Right atrium auricular region (tissue), 2 donors: ENCODE measurements at places on chromosomes 16 and 17. TPM values are rescaled to one million over a fixed set of nuclear protein-coding genes. Genes with fewer than 3 reads are reported as not detected.

The TEX19 gene
- not detected for total RNA-seq

The KRT27 gene
- not detected for total RNA-seq

The P2RX1 gene
- total RNA-seq: 0.85 TPM

The KRT23 gene
- not detected for total RNA-seq

The CCL18 gene
- total RNA-seq: 3.6 TPM

The GRAP gene
- total RNA-seq: 5.6 TPM

The GDPD3 gene
- 1.7 TPM for total RNA-seq

The C16orf54 gene
- total RNA-seq: 0.52 TPM

The SPATA22 gene
- total RNA-seq: 1.8 TPM

The KRT31 gene
- not detected for total RNA-seq

The NKD1 gene
- total RNA-seq: 3.0 TPM

- DNase-seq: no peak
These were observed 8.8 kb downstream of the MLYCD start for GRCh38 chr16:83907631-83908250.

GRCh38 chr17:6830383-6830986 lies 1.0 kb downstream of the TEKT1 start:
- DNase-seq: no peak

DNA sequence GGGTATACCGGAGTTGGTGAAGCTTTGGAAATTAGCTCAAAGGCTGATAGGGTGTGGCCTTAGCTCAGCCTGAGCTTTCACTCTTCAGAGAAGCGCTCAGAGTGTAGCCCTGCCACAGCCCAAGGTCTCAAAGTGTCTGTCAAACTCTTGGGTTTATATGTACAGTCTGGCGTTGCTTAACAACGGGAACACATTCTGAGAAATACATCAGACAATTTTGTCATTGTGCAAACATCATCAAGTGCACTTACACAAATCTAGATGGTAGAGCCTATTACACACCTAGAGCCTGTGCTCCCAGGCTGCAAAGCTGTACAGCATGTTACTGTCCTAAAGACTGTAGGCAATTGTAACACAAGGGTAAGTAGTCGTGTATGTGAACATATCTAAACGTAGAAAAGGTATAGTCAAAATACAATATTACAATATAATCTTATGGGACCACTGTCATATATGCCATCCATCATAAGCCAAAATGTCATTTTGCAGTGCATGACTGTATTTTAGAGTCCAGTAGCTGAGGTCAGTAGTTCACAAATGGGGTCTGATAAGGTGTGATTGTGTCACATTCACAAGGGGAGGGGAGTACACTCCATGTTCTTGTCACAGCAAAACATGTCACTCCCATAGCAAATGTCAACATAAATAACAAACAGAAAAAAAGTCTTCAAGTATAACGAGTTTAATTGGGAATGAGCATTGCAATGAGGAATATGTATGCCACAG lies 20.6 kb downstream of the CHAD start:
- no peak for DNase-seq

- DNase-seq: no peak
These were observed 18.0 kb upstream of the ZC3H18 start for GRCh38 chr16:88552166-88552565.

DNA sequence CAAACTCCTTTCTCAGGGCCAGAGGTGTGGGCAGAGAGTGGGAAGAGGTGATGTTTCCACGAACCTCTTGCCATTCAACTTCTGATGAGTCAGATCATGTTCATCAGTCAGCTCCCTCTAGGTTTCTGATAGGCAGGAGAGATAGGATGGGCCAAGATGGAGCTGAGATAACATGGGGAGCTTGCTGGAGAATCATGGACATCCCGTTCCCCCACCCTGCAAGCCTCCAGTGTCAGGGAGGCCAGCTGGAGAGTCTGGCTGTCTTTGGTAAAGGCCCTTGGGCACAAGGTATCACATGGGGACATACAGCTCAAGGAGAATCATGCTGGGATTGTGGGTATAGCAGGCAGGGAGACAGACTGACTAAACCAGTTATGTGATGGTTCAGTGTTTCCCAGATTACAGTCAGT lies 136.0 kb upstream of the IRX3 start:
- DNase-seq: no peak

- no peak for DNase-seq
These were observed 18.6 kb upstream of the PITPNM3 start for GRCh38 chr17:6574687-6575595.

DNA sequence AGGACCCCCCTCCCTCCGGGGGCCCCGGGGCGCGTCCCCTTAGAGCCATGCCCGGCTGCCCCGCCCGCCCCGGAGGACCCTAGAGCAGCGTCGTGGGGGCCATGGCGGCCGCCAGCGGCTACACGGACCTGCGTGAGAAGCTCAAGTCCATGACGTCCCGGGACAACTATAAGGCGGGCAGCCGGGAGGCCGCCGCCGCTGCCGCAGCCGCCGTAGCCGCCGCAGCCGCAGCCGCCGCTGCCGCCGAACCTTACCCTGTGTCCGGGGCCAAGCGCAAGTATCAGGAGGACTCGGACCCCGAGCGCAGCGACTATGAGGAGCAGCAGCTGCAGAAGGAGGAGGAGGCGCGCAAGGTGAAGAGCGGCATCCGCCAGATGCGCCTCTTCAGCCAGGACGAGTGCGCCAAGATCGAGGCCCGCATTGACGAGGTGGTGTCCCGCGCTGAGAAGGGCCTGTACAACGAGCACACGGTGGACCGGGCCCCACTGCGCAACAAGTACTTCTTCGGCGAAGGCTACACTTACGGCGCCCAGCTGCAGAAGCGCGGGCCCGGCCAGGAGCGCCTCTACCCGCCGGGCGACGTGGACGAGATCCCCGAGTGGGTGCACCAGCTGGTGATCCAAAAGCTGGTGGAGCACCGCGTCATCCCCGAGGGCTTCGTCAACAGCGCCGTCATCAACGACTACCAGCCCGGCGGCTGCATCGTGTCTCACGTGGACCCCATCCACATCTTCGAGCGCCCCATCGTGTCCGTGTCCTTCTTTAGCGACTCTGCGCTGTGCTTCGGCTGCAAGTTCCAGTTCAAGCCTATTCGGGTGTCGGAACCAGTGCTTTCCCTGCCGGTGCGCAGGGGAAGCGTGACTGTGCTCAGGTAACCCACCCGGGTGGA lies 759 bp downstream of the ALKBH5 start:
- DNase-seq: peak; percentile 75

- no peak for DNase-seq
These were observed 1950.1 kb downstream of the TP53TG3F start for GRCh38 chr16:35409503-35409902.

- no peak for DNase-seq
These were observed 51.8 kb downstream of the PIMREG start for GRCh38 chr17:6496116-6496481.

DNA sequence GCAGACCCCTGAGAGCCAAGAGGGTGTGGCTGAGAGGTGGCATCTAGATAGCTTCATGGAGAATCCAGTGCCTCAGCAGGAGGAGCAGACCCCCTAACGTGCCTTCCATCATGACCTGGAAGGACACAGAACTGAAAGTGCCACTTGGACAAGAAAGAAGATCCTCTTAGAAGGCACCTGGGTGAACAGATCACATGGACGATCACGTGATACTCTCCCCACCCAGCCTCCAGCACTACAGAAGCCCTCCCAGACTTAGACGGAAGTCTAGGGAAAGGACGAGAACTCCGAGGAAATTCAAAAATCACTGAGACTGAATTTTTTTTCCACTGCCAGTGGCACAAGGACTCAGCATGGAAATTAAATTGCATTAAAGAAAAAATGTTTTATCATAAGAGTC lies 113.4 kb downstream of the MRM1 start:
- no peak for DNase-seq

- DNase-seq: no peak
These were observed 27.2 kb upstream of the WWOX start for GRCh38 chr16:78072275-78072674.

DNA sequence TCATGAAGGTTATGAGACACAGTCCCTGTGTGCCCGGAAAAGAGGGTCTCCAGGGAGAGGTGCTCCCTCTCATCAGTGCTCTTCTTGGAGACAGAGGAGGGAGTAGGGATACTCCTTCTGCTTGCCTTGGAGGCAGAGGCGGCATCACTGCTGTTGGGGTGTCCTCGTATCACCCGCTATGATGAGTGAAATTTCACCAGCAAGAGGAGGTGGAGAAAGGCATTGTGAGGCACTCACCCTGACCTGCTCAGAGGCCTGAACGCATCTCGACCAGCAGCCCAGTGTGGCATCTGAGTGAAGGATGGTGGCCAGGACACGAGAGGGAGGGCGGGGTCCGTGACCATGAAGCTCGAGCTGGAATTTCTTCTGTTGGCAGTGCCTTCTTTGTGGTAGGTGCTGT lies 222.1 kb upstream of the CHMP6 start:
- DNase-seq: no peak

- no peak for DNase-seq
These were observed 14.6 kb downstream of the HOXB1 start for GRCh38 chr17:48515925-48516900.

DNA sequence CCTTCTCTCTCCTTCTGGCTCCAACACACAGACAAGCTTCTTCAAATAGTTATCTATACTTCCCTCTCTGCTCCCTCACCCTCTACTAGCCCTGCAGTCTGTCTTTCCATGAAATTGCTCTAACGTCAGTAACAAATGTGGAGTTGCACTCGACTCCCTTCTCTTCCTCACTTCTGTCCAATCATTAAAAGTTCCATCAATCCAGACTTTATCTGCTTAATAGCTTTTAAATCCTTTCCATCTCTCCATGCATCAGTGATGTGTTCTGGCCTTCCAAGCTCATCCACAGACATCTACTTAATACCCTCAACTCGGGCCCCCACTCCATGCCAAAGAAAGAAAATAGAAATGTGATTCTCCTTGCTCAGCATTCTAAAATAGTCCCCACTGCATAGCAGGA lies 422.1 kb upstream of the CDH5 start:
- no peak for DNase-seq

DNA sequence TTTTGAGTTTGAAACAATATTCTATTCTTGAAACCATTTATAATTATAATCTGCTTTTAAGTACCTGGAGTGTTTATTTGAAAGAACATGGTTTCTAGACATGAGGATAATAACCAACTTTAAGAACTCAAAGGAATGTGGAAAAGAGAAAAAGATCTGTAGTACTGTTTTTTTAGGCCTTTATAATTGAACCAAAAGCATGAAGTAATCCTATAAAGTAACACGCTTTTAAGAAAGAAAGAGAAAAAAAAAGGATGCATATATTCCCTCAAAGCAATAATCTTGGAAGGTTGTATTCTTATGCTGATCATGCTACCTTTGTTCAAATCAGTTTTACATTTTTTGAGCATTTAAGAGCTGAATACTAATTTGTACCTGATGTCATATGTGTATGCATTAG lies 54.0 kb upstream of the RHBDL3 start:
- DNase-seq: no peak

DNA sequence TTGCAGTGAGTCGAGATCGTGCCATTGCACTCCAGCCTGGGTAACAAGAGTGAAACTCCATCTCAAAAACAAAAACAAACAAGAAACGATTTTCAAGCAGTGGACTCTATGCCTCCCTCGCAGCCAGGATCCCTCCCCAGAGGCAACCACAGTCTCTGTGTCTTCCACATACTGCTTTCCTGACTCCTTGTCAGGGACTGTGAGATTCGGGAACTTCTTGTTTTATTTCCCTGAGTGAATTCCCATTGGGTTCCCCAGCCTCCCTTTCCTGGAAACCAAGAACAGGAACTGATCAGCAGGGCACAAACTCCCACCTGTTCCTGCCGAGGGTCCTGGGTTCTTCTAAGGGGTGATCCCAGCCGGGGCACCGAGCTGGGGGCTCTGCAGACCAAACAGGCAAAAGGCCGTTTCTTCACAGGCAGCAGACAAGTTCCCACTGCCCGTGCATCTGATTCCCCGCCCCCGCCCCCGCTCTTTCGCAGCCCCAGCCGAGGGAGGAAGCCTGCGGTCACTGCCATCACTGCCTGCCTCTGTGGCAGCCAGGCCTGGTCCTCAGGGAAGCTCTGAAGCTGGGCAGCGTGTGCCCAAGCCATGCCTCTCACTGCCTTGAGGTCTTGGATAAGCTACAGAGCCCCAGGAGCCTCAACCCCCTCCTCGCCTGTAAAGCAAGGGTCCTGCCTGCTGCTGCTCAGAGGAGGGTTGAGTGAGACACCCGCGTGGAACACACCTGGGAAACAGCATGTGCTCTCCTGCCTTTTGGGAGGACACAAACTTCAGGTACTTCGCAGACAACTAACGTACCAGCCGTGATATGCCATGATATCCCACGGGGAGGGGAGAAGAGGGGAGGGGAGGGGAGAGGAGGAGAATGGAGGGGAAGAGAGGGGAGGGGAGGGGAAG lies 5.5 kb upstream of the PIEZO1 start:
- no peak for DNase-seq

DNA sequence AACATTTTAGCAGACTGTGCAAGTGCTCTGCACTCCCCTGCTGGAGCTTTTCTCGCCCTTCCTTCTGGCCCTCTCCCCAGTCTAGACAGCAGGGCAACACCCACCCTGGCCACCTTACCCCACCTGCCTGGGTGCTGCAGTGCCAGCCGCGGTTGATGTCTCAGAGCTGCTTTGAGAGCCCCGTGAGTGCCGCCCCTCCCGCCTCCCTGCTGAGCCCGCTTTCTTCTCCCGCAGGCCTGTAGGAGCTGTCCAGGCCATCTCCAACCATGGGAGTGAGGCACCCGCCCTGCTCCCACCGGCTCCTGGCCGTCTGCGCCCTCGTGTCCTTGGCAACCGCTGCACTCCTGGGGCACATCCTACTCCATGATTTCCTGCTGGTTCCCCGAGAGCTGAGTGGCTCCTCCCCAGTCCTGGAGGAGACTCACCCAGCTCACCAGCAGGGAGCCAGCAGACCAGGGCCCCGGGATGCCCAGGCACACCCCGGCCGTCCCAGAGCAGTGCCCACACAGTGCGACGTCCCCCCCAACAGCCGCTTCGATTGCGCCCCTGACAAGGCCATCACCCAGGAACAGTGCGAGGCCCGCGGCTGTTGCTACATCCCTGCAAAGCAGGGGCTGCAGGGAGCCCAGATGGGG lies 3.1 kb downstream of the GAA start:
- no peak for DNase-seq

DNA sequence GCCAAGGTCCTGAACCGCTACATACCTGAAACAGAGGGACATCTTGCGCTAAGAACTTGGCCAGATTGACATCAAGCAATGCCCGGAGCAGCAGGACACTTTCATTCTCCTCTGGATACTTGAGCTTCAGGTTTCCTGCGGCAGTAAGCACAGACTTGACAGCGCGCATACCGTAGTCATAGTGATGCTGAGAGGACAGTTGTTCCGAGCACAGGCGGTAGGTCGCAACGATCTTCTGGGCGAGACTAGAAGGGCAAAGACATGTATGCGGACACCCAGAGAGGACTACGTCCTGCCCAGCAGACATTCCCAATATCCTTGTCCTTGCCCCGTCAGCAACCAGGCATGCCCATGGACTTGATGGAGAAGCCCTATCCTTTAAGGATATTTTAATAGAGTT lies 112.9 kb downstream of the DNAH3 start:
- DNase-seq: no peak

DNA sequence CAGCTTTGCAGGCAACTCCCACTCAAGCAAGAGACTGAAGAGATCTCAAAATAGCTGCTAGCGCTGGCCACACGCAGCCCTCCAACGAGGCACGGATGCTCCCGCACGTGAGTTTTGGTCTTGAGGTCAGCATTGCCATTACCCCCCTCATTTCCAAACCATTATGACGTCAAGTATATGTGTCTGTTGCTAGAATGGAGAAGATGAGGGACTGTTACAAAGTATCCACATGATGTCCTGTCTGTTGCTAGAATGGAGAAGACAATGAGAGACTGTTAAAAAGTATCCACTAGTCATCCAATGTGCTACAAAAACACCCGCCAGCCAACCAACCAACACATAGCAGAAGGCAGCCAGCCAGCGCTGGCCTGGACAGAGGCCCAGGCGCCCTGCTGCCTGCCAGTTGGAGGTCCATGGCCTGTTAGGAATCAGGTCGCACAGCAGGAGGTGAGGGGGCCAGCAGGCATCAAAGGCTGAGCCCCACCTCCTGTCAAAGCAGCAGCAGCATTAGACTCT lies 24.8 kb downstream of the KLHDC4 start:
- DNase-seq: no peak
